CD8-positive, alpha-beta memory T cell (primary cell): ENCODE measurements at places on chromosomes 3 and 15.
A peak's percentile ranks its signal among the peaks of the same experiment; 100 is the strongest.

- DNase-seq, result no peak
Measured at GRCh38 chr3:32892625-32893598, 58.5 kb upstream of the CCR4 start.

DNA sequence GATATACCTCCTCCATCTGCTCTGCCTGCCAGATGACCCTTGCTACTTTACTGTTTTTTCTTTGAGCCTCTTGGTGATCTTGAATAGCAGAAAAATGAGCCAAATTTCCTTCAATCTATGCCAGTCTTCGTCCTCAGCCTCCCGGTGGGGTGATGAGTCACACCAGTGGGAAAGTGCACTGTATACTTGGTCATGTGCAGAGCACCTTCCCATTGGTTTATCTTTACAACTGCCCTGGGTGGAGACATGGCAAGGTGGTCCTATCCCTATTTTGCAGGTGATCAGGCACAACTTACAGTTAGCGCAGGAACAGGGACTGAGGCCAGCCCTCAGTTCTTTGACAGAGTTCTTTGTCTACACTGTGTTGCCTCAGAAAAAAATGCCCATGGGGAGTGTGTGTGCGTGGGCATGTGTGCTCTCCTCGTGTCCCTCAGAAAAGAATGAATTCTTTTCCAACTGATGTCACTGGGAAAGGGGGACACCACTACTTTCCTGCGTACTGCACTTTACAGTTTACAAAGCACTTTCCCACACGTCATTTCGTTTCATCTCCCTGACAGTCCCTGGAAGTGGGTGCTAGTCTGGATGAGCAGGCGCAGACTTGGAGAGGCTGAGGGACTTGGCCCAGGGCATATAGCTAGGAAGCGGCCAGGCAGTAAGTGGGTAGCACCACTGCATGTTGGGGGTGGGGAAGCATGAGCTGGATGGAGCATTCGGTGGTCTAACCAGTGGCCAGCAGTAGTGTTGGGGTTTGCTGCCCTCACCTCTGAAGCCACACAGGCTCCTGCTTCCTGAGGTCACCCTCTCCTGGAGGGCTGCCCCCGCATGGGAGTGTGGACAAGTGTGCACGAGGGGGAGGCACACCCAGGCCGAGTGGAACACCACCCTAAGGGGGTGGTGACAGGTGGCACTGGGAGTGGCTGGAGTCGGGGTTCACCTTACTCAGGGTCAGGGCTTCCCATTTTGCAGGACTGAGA lies 24.1 kb downstream of the SMAD3 start:
- no peak for DNase-seq

GRCh38 chr3:23239211-23240068 lies 36.3 kb downstream of the UBE2E2 start:
- no peak for DNase-seq

DNA sequence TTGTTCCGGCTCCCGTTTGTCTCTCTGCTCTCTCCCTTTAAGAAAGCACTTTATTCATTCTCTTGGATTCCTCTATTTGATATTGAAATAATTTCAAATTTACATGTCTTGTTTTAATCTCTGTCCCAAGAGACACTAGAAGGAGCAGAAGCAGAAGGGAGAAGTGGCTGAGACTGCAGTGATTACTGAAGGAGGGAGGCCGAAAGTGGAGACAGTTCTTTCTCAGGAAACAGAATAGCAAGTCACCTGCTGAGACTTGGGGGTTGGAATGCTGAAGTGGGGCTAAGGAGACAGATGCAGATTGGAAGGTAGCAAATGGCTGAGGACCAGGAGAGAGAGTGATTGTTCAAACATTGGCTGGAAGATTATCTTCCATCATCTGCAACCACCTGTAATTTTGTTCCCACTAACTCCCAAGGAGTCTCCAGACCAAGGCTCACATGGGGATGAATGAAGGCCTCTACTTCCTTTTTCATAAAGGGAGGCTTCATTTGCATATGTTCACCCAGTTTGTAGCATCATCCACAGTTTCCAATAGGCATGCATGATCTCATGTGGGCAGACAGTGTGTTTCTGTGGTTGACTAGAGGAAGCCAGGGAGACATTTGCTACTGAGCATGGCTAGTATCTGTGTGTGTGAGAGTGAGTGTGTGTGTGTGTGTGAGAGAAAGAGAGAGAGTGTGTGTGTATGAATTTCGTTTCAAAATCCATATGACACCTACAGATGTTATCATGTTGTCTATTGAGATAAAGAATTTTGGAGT lies 24.0 kb downstream of the LTF start:
- DNase-seq, result peak; percentile 59

DNA sequence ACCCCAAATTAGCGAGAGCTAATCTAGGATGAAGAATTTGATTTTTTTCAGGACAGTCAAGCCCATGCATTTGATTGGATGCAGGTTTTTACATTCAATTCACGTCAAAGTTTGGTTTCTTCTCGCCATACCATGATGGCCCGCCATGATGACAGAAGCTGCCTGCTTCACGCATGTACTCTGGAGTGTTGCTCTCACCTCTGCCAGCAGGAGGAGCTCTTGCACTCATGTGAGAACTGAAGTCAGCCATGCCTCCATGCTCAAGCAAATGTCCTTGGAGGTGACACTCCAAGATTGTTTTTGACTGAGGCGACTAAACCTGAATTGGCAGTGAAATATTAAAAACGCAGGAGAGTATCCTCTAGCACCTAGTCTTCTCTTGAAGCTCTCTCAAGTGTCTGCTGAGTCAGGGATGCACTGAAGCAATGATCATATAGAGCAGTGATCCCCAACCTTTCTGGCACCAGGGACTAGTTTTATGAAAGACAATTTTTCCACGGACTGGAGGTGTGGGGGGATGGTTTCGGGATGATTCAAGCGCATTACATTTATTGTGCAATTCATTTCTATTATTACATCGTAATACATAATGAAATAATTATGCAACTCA lies 120.9 kb downstream of the SAMMSON start:
- peak; percentile 7 for DNase-seq

GRCh38 chr15:65310431-65311137 lies 6.1 kb downstream of the RNU5B-1 start:
- DNase-seq, result no peak

DNA sequence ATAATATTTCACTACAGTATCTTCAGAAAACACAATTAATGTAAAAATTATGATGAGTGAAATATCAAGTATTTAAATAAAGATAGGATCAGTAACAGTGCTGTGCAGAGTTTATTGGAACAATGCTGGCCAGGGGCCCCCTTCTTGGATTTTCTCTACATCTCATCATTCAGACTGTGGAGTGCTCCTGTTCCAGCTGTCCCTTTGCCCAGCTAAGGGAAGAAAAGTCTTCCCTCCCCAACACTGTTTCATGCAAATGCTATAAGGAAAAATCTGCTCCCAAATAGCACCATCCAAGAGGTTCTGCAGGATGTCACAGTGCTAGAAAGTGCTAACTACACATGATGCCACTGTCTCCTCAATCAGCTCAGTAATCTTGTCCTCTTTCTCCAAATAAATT lies 64.5 kb downstream of the RPL39L start:
- no peak for DNase-seq

GRCh38 chr15:67228286-67228685 lies 26.2 kb downstream of the AAGAB start:
- DNase-seq, result no peak

DNA sequence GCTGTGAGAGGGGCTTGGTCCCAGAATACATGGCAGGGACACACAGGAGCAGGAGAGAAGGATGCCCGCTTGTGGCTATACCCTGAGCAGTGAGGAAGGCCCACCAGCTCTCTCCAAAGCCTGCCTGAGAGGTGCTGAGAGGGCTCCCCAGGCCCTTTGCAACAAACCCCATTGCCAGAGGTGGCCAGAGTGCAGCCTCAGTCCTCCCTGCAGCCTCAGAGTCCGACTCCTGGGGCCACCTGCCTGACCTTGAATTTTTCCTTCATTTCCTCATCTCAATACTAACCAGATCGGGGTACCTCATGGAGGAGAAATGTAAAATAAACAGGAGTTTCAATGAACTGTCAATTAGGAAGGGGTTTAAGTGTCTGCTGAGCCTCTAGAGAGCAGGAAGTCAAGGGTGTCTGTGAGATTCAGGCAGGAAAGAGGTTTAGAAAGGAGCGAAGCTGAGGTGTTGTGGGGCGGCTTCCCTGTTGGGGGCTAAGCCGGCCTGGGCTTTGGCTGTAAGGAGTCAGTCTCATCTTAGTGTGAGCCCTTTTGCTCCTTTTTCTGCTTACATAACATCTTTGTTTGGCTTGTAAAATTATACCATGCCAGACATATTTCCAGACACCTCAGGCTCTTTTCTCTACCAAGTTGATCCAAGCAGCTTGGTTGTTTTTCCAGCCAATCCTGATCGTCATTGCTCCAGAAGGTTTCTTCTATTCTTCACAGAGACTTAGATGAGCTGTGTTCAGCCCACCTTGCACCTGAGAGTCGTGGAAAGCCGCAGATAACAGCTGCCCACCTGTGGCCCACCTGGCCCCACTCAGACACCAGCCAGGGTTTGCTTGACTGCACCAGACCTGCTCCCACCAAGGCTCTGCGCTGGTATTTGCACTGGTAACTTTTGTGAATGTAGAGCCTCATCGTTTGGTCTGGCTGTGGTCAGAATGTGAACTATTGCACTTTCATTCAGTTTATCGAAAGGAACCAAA lies 36.7 kb downstream of the CMTM7 start:
- peak; percentile 73 for DNase-seq

DNA sequence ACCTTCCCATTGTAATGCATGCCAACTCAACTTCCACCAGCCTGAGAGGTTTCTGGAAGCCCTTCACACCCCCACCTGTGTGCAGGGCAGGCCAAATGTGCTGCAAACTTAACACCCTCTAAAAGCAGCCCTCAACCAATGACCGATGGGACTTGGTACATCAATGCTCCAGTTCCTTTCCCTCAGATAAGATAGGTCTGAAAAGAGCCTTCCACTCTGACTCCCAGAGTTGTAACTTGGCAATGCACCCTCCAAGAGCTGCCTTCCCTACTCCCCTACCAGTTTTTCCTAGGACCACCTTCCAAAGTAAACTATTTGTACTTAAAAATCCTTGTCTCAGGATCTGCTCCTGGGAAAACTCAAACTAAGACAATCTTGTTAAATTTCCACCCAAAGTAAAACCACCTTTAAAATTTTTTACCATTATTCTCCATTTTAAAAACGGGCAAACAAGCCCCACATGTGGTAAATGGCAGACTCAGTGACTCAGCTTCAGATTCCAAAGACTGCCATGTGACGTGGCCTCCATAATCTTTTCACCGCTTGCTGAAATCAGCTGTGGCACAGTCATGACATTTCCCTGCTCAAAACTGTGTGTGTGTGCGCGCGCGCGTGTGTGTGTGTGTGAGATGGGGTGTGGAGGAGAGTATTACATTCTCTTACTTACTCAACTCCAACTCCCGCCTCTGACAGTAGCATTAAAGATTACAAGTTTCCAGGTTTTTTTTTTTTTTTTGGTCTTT lies 17.2 kb downstream of the RASGRP1 start:
- no peak for DNase-seq

GRCh38 chr15:31078471-31078870 lies 23.1 kb downstream of the TRPM1 start:
- DNase-seq, result no peak

- no peak for DNase-seq
Measured at GRCh38 chr15:63939531-63940130, 105.9 kb upstream of the HERC1 start.

DNA sequence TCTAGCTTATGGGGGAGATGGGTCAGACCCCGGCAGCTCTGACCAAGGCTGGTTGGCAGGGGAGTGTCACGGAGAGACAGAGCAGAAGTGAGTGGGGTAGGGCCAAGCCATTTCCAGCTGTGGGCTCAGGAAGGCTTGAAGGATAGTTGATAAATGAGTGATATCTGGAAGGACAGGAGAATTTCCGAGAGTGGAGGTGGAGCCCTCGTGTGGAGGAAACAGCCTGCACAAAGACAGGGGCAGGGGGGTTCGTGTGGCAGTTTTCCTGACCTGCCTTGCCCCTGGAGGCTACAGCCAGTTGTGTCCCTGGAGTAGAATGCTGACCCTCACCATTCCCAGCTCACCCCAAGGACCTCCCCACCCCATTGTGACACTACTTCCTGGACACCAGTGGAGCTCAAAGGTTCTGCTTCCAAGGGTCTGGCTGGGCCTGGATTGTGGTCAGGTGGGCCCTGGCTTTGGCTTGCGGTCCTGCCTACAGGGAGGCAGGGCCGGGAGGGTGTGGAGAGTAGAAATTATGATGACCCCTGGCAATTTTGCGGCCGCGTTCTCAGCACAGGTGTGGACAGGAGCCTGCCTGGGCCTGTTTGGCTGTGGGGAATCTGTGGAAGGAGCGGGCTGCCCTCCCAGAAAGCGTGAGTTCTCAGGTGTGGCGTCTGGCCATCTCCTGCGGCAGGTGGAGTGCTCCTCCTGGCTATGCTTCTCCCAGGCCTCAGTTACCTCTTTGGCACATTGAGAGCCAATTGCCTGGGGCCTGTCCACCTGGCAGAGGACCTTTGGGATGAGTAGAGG lies at the start of gene SLC22A14:
Gene SLC22A14 (plus strand): TSS at position 400 of the 792 bp plus-strand sequence. CDS start 23,733 bp downstream, outside the sequence.
- DNase-seq, result no peak

- DNase-seq, result no peak
Measured at GRCh38 chr3:188200481-188200880, 46.5 kb downstream of the LPP start.

DNA sequence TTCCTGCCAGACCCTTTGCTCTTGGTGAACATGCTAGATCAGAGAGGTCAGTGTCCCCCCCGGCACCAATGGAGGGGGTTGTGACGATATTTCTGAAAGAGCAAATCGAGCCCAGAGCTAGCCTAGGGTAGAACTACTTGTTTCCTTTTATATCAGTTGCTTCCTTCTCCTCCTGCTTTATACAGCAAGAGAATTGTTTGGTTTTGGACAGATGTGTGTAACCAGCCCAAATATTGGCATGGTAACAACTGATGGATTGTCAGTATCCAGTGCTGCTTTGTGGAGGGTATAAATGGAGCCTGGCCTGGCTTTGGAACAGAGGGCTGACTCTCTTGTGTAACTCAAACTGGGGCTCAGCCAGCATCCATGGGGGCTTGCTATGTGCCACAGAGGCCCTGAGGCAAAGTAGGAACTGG lies 27.2 kb downstream of the SNX1 start:
- DNase-seq, result no peak

GRCh38 chr3:148998715-148999423 lies 7.5 kb downstream of the GYG1 start:
- no peak for DNase-seq

- DNase-seq, result no peak
Measured at GRCh38 chr3:125375950-125376679, 990 bp upstream of the ZNF148 start.

GRCh38 chr15:62495670-62496614 lies 330.9 kb upstream of the C2CD4B start:
- no peak for DNase-seq

- DNase-seq, result no peak
Measured at GRCh38 chr15:90619468-90619867, 89.7 kb downstream of the CRTC3 start.
